ENCODE measurements at places on chromosomes 12 and 14.
A peak's percentile ranks its signal among the peaks of the same experiment; 100 is the strongest.

DNA sequence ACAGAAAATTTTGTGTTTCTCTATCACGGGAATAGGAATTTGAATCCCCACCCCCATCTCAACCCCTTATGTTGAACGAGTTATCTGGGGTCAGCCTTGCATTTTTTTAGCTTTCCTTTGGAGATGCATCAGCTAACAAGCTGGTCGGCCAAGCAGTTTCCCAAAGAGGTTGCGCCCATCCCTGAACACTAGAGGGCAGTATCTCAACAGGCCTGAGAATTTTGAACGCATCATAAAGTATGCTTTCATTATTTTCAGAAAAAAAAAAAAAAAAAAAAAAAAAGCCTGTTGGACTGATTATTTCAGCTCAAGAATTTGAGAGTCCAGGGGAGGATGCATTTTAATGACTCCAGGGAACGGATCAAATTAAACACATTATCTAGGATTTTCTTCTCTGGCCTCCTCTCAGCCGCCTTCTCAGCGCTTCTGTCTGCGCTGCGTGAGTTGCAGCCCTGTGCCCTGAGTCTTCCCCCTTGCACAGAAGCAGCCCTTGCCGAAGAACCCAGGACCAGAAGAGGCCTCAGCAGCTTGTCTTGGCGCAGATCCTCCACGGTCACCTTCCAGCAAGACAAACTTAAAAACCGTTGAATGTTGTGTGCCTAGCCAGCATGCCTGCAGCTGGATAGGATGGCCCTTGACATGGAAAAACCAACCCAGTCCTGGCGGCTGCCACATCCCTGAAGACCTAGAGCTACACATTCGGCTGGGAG is 76.6 kb upstream of the GZMB start:
- peak; percentile 53 for DNase-seq

DNA sequence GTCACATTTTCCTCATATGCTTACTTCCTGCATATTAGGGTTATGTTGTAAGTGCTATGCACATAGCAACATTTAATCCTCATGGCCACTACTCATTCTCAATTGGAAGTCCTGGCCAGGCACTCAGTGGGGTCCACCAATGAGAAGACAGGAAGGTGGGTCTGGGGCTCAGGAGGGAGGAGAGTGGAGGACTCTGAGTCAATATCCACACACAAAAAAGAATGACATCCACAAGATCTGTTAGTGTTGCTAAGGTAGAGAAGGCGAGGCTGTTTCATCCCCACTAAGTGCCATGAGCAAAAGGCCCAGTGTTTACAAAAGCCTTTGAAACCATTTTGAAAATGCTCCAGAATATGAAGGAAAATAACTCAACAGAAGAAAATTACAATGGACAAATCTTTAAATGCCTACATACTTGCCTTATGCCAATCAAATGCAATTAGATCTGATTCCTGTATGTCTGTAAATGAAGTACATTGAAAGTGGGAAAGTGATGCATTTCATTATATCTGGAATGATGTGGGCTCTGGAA is 53.9 kb downstream of the EID3 start:
- DNase-seq, result no peak

- no peak for DNase-seq
Measured at GRCh38 chr14:54206516-54206915, 190.3 kb upstream of the CDKN3 start.

DNA sequence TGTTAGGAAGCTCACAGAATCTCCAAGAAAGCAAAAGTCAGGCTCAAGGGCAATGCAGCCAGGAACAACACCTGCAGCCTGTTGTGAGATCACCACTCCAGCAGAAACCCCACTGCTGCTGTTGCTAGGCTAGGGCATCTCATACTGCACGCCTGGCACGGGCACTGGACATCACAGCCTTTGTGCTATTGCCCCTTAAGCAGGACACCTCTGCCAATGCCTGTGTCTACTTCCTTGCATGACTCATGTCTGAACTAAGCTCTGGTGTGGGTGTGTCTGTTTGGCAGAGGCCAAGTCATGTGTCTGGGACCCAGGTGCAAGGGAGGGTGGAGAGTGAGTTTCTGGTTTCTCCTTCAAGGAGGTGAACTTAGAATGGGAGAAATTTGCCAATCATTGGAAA is 10.0 kb upstream of the DDX47 start:
- no peak for DNase-seq

- DNase-seq, result no peak
Measured at GRCh38 chr14:87430214-87430613, 562.8 kb downstream of the GALC start.

DNA sequence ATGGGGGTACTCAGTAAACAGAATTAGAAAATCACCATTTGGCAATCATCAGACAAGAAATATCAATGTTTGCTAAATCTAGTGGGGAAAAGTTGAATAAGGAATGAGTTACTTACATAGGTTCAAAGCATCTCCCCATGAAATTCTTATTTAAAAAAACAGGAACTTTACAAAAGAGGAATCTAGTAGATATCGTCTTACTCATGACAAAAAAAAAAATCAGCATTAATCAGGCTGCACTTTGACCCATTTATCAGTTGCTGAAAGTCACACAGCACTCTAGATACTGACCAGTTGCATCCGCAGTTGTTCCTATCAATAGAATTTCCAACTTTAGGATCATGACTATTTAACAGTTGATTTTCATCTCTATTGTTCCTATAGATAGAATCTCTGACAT is 5.8 kb upstream of the DICER1 start:
- DNase-seq, result no peak

DNA sequence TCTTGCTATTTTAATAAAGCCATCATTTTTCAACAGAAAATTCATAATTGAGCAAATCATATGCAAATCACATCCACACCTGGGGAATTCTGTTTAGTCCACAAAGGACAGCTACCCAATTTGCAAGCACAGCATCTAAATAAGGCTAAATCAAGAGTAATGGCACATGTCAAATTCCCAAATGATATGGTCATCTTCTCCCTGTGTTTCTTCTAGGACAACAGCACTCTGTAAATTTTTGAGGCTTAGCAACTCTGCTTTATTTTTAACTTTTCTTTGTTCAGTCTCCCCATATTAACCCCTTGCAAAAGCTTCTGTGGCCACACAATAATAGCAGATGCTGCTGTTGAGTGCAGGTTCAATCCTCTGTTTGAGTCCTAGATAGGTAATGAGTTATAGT is 155.6 kb upstream of the DAAM1 start:
- no peak for DNase-seq

DNA sequence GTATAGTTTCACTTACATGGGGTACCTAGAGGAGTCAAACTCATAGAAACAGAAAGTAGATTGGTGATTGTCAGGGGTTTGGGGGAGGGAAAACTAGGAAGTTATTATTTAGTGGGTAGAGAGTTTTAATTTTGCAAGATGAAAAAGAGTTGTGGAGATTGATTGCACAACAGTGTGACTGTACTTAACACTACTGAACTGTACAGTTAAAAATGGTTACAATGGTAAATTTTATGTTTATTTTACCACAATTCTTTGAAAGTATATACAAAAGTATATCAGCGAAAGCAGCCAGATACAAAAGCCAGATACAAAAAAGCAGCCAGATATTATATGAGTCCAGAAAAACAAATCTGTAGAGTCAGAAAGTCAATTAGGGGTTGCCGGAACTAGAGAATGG is 247.6 kb downstream of the IPO8 start:
- no peak for DNase-seq

DNA sequence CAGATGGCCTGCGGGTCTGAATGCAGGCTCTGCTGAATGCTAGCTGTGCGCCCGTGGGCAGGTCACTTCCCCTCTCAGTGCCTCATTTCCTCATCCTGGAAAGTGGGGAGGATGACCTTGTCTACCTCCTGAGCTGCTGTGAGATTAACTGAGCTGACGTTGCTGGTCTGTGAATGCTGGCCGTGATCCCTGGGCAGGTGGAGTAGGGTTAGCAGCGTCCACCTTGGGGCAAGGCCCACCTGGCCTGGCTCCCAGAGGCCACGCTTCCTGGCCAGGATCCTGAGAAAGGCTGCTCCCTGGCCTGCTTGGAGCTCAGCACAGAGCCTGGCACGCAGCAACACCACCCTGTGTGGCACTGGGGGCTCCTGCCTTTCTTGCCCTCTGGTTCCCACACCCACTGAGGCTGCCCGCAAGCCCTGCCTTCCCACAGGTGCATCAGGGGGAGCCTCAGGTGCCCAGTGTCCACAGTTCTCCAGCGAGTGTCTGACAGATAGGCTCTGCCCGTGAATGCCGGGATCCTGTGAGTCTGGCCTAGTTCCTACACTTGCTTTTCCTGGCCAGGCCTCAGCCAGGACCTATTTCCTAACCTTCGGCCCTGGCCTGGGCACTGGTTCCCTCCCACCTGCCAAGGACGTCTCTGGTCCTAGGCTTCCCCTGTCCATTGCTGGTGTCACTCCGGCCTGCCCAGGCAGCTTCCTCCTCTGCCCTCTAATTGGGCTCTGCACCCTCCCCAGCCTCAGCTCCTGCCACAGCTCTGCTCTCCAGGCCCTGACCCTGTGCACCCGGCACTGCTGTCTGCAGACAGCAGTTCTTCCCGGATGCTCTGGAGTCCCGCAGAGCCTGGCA is 37.2 kb upstream of the TDRD9 start:
- DNase-seq, result no peak

DNA sequence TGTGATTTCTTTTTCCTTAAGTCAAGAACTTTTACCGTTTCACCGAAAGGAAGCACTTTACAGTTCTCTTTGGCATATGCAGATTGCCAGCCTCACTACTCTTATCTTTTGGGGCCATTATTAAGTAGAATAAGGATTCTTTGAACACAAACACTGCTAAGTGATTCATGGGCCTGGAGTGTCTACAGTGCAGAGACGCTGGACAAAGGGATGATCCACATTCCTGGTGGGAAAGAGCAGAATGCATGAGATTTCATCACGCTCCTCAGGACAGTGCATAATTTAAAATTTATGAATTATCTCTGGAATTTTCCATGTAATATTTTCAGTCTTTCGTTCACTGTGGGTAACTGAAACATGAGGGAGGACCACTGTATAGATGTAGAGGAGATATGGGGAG is 90.2 kb downstream of the TTLL5 start:
- no peak for DNase-seq

- DNase-seq, result no peak
Measured at GRCh38 chr12:22054155-22054554, 8.1 kb downstream of the CMAS start.

DNA sequence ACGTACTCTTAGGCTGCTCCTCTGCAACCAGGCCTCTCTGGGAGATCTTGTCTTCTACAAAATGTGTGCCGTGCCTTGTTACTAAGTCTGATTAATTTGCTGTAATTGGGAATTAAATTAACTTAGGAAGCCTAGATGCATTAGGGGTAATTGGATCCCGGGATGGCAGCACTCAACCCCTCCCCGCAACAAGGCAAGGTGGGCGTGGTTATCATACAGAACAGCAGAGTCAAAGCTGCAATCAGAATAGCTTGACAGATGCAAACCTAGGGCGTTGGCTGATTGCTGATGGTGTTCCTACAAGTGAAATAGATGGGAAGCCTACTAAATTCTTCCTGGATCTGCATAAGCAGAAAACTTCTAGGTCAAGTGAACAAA is 34.5 kb upstream of the NFYB start:
- no peak for DNase-seq
